ENCODE measurements at places on chromosomes 7 and 10.

GRCh38 chr7:67542916-67543315 is 546.3 kb downstream of the TYW1 start:
- no peak for DNase-seq

GRCh38 chr7:85018498-85018897 is 168.4 kb downstream of the SEMA3D start:
- no peak for DNase-seq

DNA sequence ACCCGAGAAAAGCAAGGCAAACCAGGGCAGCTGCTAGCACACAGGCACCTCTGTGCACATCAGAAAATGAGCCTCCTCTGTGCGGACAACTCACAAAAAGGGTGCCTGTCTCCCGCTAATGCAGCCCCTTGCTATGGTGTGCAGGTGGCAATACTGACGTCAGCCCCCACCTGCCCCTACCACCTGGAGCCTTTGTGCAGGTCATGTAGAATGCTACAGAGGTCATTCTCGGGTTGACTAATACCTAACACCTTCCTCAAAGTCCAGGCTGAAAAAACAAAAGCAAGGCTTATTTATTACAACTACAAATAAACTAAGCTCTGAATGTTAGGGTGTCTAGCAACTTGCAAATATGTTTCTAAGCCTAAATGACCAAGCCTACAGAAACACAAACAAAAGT is 13.9 kb downstream of the PIP4K2A start:
- DNase-seq: no peak

- no peak for DNase-seq
These were observed 208.7 kb downstream of the MAD1L1 start for GRCh38 chr7:2023877-2024566.

DNA sequence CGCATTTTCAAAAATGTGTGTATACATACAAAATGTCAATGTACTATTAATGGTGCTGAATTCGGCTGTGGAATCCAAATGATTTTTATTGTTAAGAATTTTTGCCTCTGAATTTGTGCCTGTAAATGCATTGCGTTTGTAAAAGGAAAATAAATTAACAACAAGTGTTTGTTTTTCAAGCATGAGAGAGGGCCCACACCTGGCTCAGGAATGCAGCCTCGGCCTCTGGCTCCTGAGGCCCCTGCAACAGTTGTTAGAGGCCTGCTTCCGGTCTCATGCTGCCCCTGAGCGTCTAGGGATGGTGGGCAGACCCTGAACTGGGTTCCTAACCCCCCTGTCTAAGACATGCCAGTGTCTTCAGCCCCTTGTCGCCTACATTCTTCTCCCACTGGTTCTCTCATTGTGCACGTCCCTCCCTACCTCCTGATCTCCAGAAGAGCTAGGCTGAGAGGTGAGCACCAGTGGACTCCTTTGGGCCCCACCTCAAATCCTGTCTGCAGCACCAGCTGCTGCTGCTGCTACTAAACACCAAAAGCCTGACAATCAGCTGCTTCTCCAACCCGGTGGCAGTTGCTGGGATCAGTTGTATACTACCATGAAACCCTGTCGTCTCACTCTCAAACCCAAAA is 1.9 kb upstream of the BTBD16 start:
- DNase-seq: no peak

GRCh38 chr10:109988212-109988596 is 19.6 kb upstream of the ADD3 start:
- DNase-seq: no peak

DNA sequence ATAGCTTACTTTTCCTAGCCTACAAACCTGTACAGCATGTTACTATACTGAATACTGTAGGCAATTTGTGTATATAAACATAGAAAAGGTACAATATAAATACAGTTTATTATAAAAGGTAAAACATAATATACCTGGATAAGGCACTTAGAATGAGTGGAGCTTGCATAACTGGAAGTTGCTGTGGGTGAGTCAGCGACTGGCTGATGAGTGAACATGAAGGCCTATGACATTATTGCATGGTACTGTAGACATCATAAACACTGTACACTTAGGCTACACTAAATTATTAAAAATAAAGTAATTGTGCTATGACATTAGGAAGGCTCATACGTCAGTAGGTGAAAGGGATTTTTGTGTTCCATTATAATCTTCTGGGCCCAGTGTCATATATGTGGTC is 228.8 kb downstream of the HDAC9 start:
- no peak for DNase-seq

DNA sequence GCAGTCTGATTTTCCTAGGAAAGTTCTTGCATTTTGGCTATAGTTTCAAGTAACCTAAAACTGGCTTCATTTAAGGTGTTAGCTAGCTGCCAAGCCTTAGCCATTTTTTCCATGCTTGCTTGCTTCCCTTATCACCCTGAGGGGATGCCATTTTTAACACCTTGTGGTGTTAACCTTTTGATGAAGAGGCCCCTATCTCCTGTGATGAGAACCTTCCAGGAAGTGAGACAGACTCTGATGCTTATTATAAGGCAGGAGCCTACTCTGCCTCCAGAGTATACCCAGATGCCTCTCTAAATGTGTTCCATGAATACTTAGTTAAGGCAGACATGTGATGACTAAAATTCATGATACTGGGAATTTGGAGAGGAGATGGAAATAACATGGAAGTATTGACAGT is 4.9 kb upstream of the VWA2 start:
- DNase-seq: no peak

GRCh38 chr7:2190531-2190930 is 42.2 kb downstream of the MAD1L1 start:
- DNase-seq: no peak

GRCh38 chr10:3067859-3068179 is 471 bp downstream of the PFKP start:
- no peak for DNase-seq

Data from AG08396 (cell line).